ENCODE measurements at places on chromosomes 11 and 22. TPM values are rescaled to one million over a fixed set of nuclear protein-coding genes. Genes with fewer than 3 reads are reported as not detected.
A peak's percentile ranks its signal among the peaks of the same experiment; 100 is the strongest.

DNA sequence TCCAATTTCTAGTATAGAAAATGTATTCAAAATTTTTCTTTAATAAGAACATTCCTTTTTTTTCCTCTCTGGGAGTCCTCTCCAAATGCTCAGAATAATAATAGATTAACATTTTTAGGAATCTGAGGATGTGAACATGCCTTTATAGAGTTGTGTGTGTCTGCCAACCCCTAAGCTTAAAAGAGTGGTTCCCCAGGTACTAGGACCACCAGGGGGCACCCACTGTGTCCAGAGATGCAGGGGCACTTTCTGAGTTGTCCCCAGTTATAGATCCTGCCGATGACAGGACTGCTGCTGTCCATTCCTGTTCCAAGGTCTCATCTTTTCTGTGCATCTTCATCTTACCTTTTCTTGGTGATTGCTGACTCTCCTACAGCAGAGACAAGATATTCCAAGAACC lies 27.0 kb upstream of the MICAL2 start:
- DNase-seq: no peak

The SYT8 gene
- polyA plus RNA-seq: 1.2 TPM

DNA sequence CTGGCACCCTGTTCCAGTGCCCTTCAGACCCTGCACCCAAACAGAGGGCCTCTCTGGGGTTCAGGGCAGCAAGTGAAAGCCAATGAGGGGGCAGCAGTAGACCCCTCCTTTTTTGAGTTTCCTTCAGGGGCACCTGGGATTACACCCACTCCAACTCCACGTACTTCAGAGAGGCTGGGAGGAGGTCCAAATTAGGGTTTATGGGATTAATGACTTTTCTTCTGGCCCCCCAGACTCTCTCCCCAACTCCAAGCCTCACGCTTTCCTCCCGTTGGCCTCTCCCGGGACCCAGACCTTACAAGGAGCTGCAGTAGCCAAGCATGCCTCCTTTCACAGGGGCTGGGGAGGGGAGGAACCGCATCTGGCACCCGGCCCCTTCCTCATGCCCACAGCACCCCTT lies 101.7 kb downstream of the NECTIN1 start:
- DNase-seq: no peak

GRCh38 chr11:77211594-77212251 lies 83.7 kb downstream of the MYO7A start:
- no peak for DNase-seq

DNA sequence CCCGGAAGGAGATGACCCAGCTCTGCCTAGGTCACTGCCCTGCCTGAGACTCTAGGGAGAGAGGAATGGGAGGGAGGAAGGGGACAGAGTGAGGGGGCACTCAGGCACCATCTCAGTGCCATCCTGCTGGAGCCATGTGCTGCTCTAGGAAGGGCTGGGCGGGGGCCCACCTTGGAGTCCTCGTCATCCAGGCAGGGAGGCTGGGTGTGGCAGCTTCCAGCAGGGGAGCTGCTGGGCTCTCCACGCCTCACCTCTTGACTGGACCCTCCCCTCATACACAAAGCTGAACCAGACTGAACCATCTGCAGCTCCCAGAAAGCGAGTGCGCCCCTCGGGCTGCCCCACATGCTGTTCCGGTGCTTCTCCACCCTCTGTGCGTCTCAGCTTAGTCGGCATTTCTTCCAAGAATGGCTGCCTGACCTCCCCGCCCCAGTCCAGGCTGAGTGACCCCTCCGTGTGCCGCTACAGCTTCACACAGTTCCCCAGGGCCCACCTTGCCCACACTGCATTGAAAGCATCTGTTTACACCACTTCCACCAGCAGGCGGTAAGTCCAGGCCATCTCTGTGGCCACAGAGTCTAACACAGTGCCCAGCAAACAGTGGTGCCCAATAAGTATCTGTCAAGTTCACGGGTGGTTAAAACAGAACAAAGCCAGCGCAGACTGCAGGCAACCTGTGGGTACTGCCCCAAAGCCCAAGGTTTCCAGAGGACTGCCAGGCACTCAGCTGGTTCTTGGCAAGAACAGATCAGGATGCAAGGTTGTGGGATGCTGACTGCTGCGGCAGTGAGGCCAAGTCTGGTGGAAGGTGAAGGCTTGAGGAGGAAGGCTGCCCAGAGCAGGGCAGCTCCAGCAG lies 9.4 kb upstream of the TRIM29 start:
- no peak for DNase-seq

GRCh38 chr11:3016861-3017260 lies 24.7 kb upstream of the NAP1L4 start:
- DNase-seq: no peak

DNA sequence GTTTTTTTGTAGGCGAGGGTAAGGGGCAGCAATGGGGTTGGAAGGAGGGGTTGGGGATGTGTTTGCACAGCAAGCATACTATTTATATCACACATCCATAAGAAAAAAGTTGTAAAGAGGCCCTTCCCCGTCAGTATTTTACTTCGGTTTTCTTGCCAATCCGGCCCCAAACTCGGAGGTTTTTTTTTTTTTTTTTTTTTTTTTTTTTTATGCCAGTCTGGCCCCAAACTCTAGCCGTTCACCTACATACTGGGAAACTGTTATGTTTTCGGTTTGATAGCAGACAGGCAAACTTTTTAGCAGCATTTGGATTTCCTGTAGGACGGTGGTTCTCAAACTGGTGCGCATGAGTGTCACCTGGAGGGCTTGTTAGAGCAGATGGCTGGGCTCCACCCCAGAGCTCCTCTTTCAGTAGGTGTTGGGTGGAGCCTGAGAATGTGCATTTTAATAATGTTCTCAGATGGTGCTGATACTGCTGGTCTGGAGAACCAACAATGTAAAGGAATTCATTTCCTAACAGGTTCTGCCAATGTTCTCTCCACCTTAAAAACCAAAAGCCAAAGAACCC lies 76.5 kb upstream of the ZBED5 start:
- DNase-seq: no peak

- DNase-seq: no peak
Measured at GRCh38 chr11:116849486-116849885, 12.1 kb upstream of the APOA1 start.

The RNH1 gene
- polyA plus RNA-seq: 63.3 TPM

DNA sequence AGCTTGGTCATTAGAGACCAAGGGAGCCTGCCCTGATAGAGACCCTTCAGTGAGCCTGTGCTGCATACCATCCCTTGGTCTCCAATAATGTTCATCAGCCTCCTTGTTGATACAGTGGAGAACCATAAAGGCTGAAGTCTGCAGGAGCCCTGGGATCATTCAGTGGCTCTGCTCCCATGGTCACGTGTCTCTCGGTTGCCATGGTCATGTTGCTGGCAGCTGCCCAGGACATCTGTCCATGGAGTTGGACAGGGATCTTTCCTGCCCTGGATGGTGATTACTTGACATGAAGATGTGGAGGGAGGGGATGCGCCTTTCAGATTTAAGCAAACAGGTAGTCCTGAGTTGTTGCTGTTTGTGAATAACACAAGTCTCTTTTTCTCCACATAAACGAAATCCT lies 38.2 kb downstream of the CYB5R2 start:
- DNase-seq: no peak

The IRAG1 gene
- polyA plus RNA-seq: 21.0 TPM

DNA sequence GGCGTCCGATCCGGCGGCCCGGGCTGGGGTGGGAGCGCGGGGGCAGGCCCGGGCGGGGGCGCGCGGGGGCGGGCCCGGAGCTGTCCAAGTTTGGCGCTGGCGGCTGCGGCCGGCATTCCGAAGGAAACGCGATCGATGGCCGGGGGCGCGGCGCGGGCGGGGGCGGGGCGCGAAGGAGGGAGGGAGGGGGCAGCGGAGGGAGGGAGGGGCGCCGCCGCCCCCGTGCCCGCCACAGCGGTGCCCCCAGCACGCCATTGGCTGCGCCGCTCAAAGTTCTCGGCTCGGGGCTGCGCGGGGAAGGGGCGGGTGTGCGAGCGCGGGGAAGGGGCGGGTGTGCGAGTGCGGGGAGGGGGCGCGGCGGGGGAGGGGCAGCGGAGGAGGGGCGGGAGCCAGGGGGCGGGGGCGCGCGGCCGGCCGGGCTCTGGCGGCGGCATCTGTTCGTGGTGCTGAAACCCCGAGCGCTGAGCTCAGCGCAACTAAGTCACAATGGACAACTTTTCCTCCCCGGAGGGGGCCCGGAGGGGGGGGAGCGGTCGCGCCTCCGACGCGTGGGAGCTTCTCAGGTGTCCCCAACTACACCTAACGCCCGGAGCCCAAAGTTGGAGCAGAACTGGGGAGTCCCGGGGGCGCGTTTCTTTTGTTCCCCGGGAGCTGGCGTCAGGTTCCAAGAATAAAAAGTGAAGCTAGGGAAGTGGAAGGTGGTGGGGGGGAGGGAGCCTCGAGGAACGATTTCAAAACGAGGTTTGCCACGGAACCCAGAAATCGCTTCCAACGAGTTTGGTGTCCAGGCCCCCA lies 2.2 kb downstream of the PHF21B start:
- peak; percentile 70 for DNase-seq

The SNRPD3 gene
- 153 TPM for polyA plus RNA-seq

The SLC5A1 gene
- polyA plus RNA-seq: 0.31 TPM

DNA sequence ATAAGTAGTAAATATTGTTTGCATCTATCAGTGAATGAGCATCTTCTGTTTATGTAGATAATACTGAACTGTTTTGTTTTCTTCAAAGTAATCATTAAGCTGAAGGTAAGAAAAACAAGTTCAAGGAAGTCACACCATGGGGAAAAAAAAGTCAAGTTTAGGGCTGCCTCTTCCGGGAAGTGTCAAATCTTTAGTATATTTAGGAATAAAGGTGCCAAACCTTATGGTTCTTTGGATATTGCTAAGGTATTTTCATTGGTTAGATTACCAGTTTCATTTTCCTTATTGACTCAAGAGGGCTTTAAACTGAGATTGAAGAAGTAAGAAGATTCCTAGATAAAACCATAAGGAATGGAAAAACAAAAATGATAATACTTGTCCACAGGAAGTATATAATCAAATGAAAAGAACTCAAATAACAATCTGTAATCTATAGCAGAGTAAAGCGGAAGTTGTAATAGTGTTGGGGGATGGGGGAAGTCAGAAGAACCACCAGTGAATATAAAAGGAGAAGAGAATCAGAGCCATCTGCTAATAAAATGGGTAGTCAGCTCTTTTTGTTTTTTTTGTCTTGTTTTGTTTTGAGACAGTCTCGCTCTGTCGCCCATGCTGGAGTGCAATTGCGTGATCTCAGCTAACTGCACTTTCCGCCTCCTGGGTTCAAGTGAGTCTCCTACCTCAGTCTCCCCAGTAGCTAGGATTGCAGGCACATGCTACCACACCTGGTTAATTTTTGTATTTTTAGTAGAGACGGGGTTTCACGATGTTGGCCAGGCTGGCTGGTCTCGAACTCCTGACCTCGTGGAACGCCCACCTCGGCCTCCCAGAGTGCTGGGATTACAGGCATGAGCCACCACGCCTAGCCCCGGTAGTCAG lies 2.3 kb downstream of the ATM start:
- DNase-seq: no peak

The RAB38 gene
- polyA plus RNA-seq: 24.0 TPM

GRCh38 chr11:29432719-29433325 lies 584.0 kb downstream of the KCNA4 start:
- peak; percentile 10 for DNase-seq

The MAJIN gene
- not detected for polyA plus RNA-seq

DNA sequence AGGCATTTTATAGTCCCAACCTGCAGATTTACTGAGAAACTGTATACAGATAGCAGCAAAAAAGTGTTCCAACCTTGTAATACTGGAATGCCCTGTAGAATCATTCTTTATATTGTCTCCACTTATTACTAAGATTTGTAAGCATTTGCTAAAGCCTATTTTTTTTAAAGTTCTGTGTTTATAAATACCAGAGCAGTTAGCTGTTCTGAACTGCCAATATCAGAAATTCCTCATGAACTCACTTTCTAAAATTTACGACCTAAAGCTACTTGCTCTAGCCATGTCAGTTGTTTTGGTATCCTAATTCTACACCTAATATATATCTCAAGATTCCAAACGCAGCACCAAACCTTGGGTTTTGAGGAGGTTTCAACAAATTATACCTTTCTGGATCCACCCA lies 103.2 kb downstream of the C11orf65 start:
- no peak for DNase-seq

- no peak for DNase-seq
Measured at GRCh38 chr11:68542617-68543016, 82.1 kb downstream of the PPP6R3 start.

- no peak for DNase-seq
Measured at GRCh38 chr11:126886085-126886484, 114.5 kb downstream of the KIRREL3 start.

DNA sequence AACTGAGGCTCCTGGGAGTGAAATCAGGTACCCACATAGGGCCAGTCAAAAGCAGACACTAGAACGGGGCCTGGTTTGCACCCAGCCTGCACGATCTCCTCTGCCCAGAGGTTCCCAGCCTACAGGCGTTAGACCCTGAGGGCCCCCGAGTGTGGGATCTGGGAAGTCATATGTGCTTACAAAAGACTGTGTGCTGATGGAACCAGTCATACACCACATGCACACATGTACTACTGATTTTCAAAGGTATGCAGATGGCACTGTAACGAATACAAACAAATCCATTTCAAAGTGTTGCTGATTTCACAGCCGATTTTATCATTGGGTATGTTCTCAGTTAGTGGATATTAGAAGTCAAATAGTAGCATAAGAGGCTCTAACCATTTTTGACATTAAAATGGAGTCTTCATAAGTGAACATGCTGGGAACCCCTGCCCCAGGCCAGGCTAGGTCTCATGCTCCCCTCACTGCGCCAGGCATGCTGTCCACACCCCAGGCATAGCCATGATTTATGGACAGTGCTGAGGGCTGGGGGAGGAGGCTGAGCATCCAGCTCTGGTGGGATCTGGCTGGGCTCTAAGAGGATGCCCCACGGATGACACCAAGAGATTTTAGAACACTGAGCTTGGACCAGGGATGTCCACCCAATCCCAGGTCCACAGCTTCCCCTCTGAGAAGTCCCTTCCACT lies 38.6 kb upstream of the LRRC32 start:
- no peak for DNase-seq

- DNase-seq: no peak
Measured at GRCh38 chr11:37504921-37505320, 906.9 kb upstream of the RAG2 start.

DNA sequence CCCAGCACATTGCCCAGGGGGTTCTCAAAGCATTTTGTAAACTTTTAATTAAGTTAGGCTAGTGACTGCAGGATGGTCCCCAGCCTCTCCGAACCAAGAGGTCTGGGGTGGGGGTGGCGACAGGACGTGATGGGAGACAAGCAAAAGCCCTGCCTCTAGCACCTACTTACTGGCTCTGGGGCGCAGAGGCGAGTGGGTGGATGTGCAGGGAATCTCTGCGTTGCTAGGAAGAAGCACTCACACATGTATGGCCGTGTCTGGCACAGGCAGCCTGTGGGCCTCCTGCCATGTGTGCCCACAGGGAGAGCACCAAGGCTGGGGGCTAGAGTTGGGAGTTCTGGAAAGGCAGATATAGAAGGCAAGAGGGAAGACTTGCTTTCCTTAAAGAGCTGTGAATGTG lies 6.3 kb downstream of the OPCML start:
- DNase-seq: no peak

Data from right lung (tissue), 10 donors.